ENCODE measurements at places on chromosomes 16 and 17.

- no peak for DNase-seq
Observed at GRCh38 chr17:50268026-50268425, 6.2 kb upstream of the TMEM92 start.

DNA sequence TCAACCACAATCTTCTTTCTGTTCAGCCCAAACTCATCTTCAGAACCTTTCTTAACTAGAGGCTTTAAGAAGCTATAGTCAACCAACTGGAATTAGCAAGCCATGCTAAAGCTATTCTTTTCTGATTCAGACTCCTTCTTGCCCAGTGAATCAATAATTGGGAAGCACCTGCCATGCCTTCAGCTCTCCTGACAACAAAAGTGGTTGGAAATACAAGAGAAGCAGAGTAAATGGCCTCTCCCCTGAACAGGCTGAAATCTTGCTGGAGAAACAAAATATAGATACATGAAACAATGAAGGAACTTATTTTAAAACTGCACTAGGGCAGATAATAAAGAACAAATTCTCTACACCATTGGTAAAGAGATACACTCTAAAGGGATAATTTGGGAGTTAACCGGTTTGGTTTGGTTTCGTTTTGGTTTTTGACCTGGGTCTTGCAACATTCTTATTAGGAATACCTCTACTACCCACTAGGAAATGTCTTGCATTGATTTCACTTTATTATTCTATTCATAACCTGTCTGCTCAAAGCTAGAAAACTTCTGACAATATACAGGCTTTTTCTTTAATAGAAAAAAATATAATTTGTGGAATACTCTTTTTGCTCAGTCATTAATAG lies 173.6 kb upstream of the DYNLRB2 start:
- DNase-seq = no peak

DNA sequence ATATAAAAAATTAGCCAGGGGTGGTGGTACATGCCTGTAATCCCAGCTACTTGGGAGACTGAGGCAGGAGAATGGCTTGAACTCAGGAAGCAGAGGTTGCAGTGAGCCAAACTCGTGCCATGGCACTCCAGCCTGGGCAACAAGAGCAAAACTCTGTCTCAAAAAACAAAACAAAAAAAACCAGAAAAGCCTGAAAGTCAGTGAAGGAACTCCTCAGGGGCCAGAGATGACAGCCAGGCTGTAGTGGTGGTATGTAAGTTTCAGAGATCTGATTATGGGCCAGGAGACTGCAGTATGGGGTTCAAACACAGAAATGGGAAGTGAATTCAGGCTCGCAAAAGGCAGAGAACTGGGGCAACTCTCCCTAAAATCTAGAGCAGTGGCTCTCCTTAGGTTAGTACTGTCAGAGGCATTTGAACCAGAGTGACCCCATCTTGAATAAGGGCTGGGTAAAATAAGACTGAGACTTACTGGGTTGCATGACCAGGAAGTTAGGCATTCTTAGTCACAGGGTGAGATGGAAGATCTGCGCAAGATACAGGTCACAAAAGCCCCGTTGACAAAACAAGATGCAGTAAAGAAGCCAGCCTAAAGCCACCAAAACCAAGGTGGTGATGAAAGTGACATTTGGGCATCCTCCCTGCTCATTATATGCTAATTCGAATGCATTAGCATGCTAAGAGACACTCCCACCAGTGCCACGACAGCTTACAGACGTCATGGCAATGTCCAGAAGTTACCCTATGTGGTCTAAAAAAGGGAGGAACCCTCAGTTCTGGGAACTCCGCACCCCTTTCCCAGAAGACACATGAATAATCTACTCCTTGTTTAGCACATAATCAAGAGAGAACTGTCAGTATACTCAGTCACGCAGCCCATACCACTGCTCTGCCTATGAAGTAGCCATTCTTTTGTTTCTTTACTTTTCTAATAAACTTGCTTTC lies 120.2 kb upstream of the XYLT1 start:
- no peak for DNase-seq

DNA sequence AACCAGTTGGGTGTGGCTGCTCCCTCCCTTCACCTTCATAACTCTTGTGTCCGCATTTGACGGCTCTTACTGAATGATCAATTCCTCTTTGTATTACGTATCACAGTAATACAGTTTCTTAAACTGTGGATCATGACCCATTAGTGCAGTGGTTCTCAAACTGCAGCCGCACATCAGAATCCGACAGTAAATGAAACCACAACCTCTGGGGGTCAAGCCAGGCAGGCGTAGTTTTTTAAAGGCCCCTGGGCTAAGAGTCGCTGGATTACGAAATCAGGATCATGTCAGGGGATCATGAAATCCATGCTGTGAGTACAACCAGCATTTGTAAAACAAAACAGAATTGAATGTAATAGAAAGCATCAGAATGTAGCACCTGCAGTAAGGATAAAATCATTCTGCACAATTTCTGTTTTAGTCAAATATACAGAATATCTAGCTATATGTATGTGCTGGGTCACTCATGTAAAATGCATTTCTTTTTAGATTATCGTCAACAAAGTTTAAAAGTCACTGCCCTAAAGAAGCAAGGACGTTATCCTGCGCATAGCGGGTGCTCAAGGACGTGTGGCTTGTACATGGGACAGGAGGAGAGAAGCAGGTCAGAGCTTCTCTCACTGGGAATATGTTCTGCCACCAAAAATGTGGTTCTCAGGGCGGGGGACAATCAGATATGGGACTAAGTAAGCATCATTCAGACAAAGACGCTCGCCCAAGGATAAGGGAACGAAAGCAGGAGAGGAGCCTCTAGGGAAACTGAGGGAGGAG lies 113.1 kb downstream of the ZFHX3 start:
- DNase-seq = no peak

GRCh38 chr17:3658784-3659449 lies 9.5 kb downstream of the TAX1BP3 start:
- DNase-seq = no peak

- DNase-seq = peak; percentile 42
Observed at GRCh38 chr16:64878940-64879339, 242.9 kb downstream of the CDH11 start.

DNA sequence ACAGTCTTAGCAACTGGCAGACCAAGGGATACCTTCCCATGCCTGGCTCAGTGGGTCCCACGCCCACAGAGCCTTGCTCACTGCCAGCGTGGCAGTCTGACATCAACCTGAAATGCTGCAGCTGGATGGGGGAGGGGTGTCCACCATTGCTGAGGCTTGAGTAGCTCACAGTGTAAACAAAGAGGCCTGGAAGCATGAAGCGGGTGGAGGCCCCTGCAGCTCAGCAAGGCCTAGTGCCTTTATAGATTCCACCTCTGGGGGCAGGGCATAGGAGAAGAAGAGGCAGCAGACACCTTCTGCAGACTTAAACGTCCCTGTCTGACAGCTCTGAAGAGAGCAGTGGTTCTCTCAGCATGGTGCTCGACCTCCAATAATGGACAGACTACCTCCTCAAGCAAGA lies 263.2 kb downstream of the KIF2B start:
- DNase-seq = no peak

DNA sequence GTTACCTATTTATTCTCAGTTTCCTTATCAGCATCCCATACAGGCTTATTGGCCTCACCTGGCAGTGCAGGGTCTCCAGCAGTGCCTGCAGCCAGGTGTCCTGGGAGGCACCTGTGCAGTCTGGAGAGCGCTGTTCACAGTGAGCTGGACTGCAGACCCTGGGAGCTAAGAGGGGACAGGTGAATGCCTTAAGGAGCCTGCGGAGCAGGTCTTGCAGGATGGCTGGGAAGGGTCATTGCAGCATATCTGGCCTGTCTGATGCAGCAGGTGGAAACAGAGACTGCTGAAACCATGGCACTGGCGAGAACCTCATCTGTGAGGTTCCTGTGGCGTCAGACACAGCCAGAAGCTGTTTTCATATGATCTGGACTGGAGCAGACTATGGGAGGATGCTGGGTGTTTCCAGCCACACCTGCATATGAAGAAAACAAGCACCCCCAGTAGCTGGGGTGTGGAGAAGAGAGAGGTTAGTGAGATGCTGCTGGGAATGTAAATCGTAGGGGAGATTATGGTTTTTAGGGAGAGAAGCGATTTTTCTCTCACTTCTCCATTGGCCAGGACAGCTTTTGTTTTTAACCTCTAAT lies 77.0 kb downstream of the NTN1 start:
- no peak for DNase-seq

DNA sequence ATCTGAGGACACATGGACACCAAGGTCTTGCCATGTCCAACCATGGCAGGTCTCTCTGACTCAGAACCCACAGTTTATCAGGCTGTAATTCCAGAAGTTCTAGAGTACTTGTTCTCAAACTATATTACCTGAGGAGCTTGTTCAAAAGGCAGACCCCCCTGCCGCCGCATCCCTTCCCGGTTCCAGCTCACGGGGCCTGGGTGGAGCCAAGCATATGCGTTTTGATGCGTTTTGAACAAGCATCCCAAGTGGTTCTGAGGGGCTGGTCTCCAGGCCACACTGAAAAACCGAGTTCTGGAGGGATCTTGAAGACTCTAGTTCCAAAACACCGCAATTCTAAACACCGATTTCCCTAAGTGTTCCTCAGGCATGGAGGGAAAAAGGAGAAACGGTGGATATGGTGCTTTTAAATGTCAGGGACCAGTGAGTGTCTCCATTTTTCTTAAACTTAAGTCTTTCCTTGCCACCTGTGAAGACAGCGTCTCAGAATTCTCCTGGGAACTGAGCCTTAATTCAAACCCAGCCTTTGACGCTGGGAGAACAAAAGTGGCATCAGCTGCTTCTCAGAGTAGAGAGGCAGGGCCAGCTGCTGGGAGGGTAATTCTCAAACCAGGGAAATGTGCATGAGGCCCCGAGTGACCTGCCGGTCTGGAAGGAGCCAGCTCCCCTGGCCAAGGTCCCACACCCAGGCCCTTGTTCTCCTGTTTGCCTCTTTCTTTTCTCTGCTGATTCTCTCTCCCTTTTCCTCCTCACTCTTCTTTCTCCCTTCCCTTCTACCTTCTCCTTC lies 84.4 kb upstream of the PLCG2 start:
- DNase-seq = peak; percentile 37

- no peak for DNase-seq
Observed at GRCh38 chr16:52441886-52442285, 105.1 kb downstream of the TOX3 start.

DNA sequence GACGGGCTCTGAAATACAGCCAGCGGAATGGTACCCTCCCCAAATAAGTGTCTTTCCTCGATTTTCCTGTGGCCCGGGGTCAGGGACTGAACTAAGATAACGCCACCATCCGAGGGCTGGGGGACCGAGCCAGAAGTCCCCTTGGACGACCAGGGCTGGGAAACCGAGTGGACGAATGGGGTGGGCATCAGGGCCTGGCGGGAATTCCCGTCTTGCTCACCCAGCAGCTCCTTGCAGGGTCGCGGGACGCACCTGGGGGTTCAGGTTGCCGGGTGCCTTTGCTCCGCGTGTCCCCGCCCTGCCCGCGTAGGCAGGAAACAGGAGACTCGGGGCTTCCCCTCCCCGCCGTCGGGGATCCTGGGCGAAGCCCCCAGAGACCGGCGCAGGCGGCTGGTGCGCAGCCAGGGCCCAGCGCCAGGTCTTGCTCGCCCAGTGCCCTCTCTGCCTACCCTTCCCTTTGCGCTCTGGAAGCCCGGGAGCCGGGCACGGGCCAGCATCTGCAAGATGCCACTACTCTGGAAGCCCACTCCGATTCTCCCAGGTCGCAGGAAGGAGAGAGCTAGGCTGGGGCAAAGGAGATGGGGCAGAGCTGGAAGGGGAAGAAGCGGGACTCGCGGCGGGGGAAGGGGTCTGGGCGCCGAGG lies 665 bp upstream of the GRIN2C start:
- peak; percentile 45 for DNase-seq
